ENCODE measurements at places on chromosomes 13 and 19.

GRCh38 chr19:47626238-47626637 is 17.3 kb downstream of the BICRA start:
- DNase-seq, result no peak

- DNase-seq, result peak; percentile 90
Observed at GRCh38 chr13:69565334-69565733, 542.3 kb upstream of the ATXN8OS start.

DNA sequence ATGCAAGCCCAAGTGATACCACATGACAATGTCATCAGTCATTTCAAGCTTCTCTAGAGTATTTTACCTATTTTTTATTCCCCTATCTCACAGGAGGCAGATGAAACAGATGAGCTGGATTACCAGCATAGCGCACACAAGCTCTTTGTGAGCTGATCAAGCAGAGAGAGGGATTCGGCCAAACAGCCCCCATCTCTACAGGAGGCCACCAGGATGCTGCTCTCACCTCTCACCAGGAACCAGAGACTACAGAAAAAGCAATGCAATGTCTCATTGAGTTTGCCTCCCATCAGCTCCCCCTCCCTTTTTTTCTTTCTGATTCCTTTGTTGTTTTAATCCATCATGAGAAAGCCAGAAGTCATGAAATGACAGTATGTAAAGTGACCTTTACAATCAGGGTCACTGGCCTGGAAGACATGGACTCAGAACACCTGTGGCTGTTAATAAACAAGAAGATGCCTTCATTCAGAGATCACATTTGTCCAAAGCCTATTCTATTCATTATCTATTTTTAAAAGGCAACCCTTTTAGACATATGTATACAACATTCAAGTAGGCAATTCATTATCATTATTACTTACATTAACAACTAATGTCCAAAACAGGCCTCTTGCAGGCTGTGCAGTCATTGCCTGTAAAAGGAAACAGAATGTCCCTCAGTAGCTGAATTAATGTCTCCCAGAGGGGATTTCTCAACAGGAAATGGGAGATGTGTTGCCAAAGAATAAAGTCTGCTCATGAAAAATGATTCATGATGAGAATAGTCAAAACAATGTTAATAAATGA is 656.6 kb downstream of the TBC1D4 start:
- peak; percentile 91 for DNase-seq

- no peak for DNase-seq
Observed at GRCh38 chr13:98094678-98095266, 48.1 kb upstream of the FARP1 start.

DNA sequence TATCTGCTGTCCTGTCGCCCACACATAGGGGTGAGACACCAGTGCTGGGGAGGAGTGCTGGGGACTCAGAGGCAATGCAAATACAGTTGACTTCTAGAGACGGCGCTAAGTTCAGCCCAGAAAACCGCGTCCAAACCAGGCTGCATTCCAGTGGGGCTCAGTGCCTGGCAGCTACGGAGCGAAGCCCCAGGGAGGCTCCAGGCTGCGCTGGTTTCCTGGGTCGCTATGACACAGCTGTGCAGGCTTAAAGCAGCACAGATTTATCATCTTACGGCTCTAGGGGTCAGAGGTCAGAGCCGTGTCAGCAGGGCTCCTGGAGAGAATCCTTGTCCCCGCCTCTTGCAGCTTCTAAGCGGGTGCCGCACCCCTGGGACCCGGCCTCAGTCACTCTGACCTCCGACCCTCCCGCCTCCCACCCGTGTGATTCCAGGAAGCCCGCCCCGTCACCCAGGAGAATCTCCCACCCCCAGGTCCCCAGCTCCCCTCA is 61.6 kb downstream of the ANKRD10 start:
- no peak for DNase-seq

DNA sequence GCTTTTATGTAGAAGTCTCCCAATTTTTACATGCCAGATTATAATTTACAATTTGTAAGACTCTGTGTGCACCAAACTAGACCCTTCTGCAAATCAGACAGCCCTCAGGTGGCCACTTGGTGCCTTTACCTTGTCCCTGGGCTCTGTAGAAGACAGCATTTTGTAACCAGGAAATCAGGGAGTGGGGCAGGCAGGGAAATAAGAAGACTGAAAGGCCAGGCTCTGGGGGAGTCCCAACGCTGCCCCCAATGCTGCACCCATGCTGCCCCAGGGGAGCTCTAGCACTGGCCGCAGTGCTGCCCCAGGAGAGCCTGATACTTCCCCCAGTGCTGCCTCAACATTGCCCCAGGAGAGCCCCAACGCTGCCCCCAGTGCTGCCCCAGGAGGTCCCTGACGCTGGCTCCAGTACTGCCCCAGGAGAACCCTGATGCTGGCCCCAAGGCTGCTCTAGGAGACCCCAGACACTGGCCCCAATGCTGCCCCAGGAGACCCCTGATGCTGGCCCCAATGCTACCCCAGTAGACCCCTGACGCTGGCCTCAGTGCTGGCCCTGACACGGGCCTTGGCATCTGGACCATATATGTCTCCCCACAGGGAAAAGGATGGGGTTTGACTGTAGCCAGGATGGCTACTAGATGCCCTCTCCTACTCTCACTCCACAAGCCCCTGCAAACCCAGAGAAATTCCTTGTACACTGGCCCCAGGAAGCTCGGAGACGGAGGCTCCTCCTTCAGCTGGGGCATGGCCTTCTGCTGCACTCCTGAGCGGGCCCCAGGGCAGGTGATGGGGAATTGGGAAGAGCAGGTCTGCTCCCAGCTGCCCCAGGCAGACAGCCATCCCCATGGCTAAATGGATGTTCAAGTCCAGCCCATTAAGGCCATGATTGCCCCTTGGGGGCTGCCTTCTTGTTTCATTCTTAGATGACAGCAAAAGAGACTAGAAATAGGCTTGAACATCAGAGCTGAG is 23.6 kb downstream of the VSTM2B start:
- DNase-seq, result no peak

GRCh38 chr19:815775-816499 is 5.8 kb downstream of the PLPPR3 start:
- no peak for DNase-seq
